ENCODE measurements at places on chromosomes 16 and 17.

- DNase-seq = no peak
Observed at GRCh38 chr16:57949595-57950238, 21.2 kb downstream of the CNGB1 start.

DNA sequence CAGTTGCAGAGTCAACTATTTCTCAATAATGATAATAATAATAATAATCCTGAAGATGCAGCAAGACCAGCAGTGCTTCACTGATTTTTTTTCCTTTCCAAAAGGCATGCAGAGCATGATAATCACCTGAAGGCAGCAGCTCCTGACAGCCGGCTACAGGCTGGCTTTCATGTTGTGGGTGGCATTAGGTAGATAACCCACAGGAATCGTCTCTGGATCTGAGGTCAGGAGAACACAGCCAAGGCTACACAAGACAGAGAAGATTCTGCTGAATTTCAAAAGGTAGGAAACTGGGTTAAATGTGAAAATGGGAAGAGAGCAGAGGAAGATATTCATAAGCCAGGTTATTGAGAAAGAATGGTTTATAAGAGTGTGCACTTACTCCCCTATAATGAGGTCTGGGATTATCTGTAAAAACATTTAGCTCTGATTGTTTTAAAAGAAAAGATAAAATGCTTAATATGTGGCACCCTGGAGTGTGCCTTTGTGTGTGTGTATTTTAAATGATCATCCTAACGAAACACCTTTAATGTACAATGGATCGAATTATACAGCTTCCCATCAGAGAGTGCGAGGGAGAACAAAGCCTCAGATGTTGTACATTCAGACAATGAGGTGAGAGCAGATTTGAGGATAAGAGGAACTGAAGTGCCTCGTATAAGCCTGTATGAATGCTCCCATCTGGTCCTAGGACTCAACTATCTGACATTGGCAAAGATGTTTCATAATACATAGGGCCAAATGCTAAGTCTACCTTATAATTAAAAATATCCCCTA is 273.1 kb downstream of the PHKB start:
- DNase-seq = no peak

- DNase-seq = peak; percentile 83
Observed at GRCh38 chr17:58338841-58339754, 10.5 kb upstream of the TSPOAP1 start.

DNA sequence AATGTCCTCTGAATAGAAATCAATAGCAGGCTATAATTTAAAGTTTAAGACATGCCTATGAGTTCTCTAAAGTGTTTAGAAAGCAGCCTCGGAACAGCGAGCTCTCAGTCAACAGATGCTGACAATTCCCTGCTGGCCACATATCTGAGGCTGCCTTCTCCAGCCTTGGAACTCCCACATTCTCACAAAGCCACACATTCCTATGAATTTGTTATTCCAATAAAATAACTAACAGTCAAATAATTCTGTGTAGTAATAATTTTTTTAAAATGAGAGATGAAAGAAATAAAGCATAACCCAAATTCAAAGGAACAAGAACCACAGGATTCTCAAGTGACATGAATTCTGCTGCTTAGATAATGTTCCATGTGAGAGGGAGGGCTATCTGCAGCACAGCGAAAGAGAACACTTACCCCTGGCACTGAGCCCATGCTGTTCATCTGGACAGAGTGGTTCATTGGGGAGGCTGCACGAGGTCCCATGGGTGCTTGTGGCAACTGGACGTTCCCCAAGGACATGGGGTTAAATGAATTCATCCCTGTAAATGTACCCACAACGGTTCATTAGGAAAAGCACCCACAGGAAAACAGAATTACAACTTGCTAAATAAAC is 56.9 kb upstream of the TRAP1 start:
- DNase-seq = no peak

GRCh38 chr16:78290872-78291591 is 191.6 kb downstream of the WWOX start:
- no peak for DNase-seq

DNA sequence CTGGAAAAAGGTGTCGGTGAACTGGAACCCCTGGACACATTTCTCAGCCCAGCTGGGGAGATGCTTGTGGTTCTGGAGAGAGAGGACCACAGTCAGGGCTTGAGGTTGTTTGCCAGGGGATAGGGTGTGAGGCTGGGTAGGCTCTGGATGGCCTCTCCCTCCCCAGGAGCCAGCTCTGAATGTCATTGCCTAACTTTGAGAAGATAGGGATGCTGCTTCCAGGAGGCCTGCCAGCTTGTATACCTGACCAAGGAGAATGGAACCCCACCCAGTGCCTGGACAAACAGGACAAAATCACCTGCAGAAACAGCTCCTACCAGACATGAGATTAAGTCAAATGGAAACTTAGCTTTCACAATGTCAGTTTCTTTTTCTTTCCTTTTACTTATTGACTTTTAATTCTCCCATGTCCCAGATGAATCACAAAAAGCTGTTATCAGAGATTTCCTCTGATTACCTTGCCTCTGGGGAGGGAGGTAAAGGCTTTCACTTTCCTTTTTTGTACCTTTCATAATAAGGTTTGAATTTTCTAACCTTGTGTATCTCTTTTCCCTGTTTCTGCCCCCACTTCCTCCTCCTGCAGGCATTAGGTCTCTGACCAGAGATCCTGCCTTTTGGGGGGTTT is 29.8 kb upstream of the PLLP start:
- DNase-seq = no peak

DNA sequence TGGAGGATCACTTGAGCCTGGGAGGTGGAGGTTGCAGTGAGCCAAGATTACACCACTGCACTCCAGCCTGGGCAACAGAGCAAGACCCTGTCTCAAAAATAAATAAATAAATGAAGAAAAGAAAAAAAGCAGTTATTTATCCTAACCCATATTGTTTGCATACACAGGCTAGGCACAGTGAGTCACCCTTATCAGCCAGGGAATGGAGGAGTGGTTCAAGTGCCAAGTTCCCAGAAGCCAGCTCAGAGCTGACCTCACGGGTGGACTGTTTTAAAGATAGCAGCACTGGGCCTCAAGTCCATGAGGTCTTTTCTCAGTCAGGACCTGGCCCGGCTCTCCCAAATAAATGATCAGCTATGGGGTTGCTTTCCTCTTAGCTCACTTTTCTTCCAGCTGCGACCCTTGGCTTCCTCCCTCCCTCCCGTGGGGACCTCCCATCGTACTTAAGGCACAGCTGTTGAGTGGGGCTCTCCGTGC is 22.6 kb upstream of the MGAT5B start:
- DNase-seq = no peak

DNA sequence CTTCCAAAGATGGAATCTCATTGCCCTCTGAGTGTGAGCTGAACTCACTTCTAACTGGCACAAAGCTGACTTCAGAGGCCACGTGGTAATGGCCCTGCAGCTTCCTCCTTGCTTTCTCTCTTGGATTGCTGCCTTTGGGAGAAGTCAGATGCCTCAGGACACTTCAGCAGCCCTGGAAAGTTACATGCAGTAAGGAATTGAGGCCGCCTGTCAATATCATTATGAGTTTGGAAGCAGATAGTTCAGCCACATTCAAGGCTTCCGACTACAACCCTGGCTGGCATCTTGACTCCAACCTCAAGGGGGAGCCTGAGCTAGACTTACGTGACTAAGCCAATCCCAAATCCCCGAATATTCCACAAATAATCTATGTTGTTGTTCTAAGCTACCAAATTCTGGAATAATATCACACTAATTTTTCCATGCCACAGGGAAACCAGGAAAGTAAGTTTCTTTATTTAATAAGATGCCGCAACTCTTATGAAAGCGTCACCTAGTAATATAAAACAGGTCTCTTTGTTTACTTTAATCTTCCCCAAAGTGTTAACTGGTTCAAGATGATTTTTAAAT is 13.6 kb downstream of the CEP20 start:
- DNase-seq = no peak

All from H54 (cell line).